ENCODE measurements at places on chromosomes 12 and 14.

- no peak for DNase-seq
These were observed 646.9 kb upstream of the TMEM132C start for GRCh38 chr12:127619869-127620734.

DNA sequence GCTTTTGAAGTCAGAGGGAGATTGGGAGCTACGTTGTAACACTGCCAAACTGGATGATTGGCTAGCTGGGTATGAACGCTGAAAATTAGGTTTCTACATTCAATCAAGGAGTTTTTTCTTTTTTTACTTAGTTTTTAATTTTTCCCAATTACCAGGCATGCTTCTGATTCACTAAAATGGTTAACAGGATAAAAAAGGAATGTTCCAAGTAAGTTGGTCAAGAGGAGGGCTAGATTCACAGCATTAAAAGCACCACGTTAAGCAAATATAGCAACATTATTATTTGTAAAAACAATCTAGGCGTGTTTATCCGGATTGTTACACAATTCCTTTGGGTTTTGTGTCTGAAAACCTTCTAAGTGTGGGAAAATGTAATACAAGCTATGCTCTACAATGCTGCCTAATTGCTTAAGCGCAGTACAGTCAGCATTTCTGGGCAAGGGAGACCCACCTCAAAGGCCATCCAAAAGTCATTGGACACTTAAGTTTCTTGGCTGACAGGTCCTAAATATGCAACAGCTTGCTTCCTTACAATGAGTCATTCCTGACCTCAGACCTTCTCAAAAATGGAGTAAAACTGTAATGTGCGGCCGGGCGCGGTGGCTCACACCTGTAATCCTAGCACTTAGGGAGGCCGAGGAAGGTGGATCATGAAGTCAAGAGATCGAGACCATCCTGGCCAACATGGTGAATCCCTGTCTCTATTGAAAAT, 1.2 kb downstream of the RPLP0 start:
- DNase-seq = no peak

GRCh38 chr12:127125607-127126259, 1141.2 kb upstream of the TMEM132C start:
- DNase-seq = no peak

- no peak for DNase-seq
These were observed 66.3 kb upstream of the ESRRB start for GRCh38 chr14:76309572-76310162.

DNA sequence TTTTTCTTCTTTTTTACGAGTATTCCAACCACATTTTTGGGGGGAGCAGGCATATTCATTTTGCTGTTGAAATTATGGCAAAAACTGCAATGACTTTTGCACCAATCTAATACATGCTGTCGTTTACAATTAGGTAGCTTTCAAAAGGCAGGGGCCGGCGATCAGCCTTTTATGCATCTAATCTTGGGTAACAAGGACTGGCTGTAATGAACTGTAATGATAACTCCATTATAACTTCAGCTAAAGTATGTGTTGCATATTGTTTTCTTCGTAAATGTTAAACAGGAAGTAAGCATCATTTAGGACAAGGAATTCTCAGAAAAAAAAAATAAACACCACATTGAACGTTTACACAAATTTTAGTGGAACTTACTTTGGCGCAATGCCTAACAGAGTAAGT, 30.3 kb upstream of the KLRF1 start:
- no peak for DNase-seq

DNA sequence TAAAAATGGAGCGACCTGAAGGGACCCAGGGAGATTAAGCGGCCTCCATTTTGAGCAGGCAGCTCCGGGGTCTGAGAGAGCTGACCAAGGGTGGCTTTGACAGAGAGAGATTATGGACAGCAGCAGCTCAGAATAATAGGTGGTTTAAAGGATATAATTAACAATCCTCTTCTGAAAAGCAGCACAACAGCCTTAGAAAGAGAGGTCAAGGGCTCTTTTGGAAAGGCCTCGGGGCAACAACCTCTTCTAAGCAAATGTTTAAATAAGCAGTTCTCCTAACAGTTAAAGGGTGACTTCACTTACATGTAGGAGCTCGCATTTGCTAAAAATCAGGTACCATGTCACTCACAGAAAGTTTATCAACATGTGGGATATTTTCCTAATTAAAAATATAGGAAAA, 87.2 kb upstream of the FRMD6 start:
- DNase-seq = no peak

GRCh38 chr12:103529306-103529705, 33.5 kb upstream of the C12orf42 start:
- DNase-seq = no peak

DNA sequence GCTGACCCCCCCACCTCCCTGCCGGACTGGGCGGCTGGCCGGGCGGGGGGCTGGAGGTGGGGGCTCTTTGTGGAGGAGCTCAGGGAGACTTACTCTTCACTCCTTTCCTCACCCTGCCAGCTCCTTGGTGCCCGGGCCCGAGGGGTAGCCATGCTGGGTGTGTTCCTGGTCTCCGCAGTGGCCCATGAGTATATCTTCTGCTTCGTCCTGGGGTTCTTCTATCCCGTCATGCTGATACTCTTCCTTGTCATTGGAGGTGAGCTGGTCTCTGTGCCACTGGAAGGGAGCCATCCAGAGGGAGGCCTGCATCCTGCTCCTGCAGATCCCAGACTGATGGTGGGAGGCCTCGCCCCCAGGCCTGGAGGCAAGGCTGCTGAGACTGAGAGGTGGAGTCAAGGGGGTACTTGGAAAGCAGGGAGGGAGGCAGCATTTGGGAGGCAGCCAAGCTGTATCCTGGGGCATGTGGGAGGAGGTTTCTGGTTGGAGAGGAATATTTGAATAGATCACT, 19.7 kb downstream of the SOAT2 start:
- DNase-seq = no peak

- no peak for DNase-seq
These were observed 3.6 kb downstream of the FGD4 start for GRCh38 chr12:32402946-32403345.

DNA sequence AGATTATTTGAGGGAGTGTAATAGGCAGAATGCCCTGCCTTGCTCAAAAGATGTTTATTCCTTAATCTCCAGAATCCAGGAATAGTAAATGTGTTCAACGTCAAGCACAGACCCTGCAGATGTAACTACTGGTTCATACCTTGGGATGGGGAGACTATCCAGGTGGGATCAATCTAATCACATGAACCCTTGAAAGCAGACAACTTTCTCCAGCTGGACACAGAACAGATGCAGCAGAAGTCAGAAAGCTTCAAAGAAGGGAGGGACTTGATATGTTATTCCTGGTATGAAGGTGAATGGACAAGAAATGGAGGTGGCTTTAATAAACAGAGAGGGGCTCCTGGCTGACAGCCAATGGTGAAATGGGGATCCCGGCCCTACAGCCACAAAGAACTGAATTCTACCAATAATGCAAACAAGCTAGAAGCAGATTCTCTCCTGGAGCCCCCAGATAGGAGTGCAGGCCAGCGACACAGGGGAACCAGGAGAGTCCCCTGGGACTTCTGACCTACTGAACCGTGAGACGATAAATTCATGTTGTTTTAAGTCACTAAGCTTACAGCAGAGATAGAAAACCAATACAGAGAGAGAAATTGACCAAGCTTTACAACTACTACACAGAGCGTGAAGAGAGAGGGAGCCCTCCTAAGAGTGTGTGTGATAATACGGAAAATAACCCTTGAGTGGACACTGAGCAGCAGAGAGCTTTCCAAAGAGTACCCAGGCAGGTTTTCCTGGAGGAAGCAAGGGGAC, 133.5 kb upstream of the TMEM132C start:
- DNase-seq = no peak

GRCh38 chr12:67019070-67019469, 250.1 kb upstream of the CAND1 start:
- DNase-seq = no peak

DNA sequence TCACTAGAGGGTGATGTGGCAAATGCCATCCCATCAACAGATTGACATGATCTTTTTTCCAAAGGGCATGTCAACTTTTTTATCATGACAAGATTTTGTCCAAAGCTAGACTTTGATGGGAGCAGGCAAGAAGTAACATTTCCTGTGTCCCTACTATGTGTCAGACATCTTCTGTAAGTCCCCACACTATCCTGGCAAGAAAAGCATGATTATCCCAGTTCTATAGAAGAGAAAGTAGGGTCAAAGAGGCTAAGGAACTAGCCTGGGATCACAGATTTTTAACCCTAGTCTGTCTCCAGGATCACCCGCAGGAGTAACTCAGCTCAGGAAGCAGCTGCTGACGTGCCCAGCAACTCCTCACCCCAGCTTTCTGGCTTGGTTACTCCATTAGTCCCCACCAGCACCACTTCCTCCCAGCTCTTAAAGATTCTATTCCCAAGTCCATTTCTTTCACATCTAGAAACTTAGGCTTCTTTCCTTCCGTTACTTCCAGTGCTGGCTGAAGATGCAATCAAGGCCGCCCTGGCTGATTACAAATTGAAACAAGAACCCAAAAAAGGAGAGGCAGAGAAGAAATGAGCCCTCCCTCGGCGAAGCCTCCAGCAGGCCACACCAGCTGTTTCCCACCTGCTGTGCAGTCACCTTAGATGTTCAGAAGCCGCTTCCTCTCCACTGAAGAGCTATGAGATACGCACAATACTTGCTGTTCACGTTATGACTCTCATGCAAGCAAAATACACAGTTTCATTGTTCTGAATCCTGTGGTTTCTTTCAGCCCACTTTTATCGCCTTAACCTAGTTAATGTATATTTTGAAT, 6.2 kb downstream of the ISCU start:
- peak; percentile 52 for DNase-seq

DNA sequence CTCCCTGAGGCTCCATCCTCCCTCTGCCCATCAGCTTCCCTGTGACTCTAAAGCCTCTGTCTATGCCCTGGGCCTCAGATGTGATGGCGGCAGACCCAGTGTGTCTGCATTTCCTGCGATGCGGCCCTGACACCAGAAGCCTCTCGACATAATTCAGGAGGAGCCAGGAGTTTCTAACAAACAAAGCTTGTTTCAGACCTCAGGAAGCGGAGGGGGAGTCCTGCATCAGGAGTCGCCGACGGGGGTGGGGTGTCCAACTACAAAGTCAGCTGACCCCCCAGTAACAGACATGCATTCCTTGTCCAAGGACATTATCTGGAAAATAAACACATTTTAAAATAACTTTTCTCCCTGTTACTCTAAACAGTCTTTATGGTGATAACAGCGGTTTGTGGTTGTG, 167.5 kb downstream of the DPF3 start:
- DNase-seq = no peak

DNA sequence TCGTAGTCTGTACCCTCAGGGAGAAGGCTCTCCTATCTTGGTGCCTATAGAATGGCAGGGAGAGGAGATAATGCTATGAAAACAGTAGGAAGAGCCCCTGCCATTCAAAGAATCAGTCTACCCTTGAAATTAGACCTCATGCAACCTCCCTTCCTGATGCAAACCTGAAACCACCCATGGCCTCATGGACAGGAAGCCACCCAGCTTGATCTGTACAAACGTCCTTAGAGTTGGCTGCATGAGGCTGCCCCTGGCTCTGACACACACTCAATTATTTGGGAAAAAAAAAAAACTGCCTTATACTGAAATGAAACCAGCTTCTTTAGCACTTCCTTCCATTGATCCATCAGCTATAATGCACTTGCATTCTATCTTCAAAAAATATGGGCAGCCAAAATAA, 116.6 kb upstream of the BCL2L14 start:
- no peak for DNase-seq

DNA sequence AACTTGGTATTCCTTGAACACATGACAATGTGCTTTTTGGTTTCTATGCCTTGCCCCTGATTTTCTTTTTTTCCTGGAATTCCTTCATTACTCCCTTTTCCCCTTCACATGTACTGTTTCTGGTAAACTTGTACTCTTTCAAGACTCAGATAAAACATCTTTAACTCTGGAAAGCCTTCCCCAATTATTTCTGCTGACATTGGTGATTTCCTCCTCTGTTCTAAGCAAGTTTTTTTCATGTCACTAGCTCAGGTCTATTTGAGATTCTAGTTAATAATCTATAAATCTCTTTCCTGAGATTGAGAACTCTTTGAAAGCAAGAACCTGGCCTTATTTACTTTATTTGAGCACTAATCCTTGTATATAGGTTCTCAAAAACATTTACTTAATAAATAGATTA, 24.0 kb upstream of the PTPRQ start:
- no peak for DNase-seq

DNA sequence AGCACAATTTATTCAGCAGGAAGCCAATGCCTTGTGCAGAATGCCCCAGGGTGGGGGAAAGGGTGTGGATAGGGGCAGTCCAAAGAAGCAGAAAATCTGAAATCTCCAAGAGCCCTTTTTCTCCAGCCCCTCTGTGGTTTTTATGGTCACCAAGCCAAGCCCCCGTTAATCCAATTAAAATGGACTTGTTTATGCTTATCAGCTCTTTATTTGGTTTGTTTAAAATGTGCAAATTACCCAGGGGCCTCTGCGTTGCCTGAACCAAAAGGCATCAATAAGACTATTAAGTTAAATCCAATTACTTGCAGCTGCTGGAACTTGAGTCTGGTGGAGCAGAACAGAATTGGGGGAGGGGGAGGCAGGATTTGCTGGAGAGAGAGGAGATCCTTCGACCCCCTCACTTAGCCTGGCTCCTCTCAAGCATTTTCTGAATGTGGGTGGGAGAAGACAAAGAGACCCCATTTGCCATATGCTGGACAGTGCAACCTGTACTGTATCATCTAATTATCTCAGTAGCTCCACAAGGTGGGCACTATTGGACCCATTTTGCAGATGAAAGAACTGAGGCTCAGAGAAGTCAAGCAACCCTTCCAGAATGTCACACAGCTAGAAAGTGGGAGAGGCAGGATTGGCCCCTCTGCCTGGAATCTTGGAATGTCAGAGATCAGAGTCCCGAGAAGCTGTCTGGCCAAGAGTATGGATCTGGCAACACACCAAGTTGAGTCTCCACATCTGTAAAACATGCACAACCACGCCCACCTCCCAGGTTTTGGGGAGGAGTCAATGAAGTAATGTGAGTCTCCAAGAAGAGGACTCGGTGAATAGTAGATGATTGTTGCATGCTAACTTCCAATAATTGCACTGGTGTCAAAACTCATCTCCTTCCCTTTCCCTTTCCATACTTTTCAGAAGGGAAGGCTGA, 66.9 kb downstream of the CMKLR1 start:
- DNase-seq = no peak

GRCh38 chr12:101929365-101930041, 52.1 kb downstream of the DRAM1 start:
- DNase-seq = no peak

- no peak for DNase-seq
These were observed 56.8 kb upstream of the DYNC1H1 start for GRCh38 chr14:101907619-101908018.

- DNase-seq = no peak
These were observed 13.9 kb downstream of the DUSP16 start for GRCh38 chr12:12548713-12549112.

DNA sequence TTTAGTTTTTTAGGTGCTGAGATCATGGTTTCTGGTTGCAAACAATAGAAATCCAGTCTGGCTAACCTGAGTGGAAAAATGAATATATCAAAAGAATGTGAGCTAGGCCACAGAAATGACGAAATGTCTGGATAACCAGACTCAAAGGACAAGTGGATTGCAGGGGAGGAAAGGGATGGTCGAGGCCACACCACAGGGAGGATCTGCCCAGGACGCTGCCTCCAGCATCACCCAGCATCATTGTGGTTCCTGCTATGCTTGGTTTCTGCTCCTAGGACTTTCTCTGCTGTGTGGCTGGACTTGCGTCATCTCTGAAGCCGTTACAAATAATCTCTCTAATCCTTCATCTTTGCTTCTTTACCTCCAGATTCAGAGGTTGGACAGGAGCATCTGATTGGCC, 80.4 kb downstream of the TTC8 start:
- no peak for DNase-seq

All from GM18507 (cell line).